ENCODE measurements at places on chromosomes 5 and 9.

GRCh38 chr5:56693220-56693579 is 122.1 kb upstream of the MAP3K1 start:
- no peak for DNase-seq

DNA sequence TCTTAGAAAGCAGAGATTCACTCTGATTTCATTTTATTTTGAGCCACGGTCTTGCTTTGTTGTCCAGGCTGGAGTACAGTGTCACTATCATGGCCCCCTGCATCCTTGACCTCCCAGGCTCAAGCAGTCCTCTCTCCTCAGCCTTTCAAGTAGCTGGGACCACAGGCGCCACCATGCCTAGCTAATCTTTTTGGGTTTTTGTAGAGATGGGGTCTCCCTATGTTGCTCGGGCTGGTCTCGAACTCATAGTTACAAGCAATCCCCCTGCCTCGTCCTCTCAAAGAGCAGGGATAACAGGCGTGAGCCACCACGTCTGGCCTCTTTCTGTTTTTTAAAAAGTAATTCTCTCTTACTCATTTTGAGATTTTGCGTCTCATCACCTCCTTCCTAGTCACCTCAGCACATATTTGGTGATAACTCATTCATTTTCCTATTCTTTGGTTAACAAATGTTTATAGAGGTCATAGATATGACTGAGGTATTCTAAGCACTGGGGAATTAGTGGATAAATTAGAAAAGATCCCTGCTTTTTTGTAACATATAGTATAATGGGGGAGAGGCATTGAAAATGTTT is 10.8 kb upstream of the DCP2 start:
- DNase-seq: no peak

DNA sequence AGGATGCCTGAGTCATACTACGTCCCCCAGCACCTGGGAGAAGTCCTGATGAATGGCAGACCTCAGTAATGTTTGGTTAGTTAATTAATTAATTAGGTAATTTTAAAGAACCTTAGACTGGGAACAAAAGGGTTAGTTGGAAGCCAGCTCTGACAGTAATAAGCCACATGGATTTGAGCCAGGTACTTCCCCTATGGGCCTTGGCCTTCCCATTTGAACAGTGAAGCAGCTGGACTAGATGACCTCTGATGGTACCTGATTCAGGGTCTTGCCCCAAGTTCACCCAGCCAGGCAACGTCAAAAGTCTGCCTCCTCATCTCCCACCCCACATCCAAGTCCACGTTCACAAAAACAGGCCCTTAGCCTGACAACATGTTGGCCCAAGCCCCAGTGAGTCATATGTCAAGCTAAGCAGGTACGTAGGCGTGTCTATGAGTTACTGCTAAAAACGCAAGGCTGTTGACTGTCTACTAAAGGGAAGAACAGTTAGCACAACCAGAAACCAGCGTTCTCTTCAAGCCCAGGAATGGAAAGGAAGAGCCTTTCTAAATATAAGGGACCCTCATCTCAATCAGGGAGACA is 303.2 kb downstream of the ACTL7B start:
- no peak for DNase-seq

GRCh38 chr5:159515197-159515596 is 184.9 kb upstream of the IL12B start:
- DNase-seq: no peak

DNA sequence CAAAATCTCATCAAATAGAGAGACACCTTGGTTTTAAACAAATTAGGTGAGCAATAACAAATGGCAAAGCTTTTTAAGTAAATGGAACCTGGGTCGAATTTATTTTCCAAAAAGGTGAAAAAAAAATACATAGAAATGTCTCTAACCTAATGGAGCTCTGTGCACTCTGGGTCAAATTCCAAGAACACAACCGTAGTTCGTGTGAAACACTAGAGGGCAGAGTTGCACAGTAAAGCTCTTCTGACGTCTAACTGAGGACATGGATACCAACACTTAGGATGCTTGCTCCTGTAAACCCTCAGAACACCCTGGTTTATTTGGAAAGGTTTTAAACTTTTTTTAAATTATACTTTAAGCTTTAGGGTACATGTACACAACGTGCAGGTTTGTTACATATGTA is 18.9 kb downstream of the MARCHF11 start:
- DNase-seq: no peak

DNA sequence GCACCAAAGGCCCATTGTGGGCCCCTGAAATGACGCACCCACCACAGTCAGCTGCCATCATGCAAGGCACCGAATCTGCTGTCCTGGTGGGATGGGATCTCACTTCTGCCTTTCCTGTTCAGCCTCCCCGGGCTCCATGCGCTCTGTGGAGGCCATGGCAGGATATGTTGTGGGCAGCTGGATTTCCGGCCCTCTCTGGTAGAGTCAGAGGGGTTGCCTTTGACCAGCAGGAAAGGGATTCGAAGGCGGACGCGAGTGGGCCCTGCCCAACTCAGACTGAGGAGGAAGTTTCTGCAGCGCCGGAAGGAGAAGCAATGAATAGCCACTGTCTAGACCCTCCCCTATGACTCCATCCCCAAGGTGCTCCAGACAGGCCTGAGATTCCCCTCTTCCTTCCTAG is 35.5 kb downstream of the GADD45G start:
- no peak for DNase-seq

- no peak for DNase-seq
These were observed 97.4 kb upstream of the IFNK start for GRCh38 chr9:27426511-27427271.

- no peak for DNase-seq
These were observed 50.2 kb upstream of the SLC30A5 start for GRCh38 chr5:69043655-69043996.

GRCh38 chr9:71355884-71356283 is 234.5 kb upstream of the TRPM3 start:
- DNase-seq: no peak

- no peak for DNase-seq
These were observed 72.2 kb downstream of the PRDM9 start for GRCh38 chr5:23579566-23579965.

DNA sequence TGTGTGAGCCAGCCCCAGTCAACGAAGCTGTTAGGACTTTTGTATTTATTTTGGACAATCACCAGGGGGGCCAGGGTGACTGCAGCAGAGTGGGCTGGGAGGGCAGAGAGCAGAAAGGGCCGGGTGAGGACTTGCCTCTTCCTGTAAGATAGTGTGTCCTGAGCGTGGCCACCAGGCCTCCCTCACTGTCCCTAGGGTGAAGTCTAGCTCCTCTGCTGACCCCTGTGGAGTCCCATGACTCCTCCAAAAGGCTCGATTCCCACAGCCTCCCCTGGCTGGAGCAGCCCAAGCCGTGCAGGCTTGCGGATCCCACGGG is 147.8 kb downstream of the RXRA start:
- DNase-seq: no peak

DNA sequence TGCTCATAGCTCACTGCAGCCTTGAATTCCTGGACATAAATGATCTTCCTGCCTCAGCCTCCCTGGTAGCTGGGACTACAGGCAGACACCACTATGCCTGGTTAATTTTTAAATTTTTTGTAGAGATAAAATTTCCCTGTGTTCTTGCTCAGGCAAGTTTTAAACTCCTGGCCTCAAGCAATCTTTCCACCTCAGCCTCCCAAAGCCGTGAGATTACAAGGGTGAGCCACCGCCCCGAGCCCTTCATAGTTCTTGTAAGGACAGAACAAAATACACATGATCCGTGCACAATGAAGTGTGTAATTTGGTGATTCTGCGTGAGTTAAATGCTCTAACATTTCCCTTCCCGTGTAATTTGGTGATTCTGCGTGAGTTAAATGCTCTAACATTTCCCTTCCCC is 27.7 kb upstream of the MYO10 start:
- no peak for DNase-seq

DNA sequence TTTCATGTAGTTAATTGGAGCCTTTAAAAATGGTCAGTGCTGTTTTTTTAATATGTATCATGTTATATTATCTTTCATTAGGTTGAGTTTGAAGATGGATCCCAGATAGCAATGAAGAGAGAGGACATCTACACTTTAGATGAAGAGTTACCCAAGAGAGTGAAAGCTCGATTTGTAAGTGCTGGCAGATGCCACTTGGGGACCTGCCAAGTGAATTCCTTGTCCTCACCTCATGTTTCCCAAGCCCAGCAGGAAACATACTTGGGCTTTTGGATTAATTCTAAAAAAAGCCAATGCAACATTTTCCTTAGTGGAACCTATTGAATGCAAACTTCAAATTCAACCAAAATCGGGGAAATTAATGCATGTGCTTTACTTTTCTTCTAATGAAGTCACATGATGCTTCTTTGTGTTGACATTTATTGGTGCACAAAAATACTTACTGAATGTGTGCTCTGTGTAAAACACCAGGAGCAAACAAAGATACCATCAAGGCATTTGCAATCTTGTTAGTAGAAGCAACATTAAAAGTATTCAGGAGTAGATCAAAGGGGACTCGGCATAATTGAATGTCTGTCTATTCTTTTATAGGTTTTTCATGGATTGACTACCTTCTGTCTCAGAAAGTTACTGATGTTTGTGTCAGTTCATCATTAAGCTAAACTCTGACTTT is 412.1 kb downstream of the KDM4C start:
- DNase-seq: no peak

DNA sequence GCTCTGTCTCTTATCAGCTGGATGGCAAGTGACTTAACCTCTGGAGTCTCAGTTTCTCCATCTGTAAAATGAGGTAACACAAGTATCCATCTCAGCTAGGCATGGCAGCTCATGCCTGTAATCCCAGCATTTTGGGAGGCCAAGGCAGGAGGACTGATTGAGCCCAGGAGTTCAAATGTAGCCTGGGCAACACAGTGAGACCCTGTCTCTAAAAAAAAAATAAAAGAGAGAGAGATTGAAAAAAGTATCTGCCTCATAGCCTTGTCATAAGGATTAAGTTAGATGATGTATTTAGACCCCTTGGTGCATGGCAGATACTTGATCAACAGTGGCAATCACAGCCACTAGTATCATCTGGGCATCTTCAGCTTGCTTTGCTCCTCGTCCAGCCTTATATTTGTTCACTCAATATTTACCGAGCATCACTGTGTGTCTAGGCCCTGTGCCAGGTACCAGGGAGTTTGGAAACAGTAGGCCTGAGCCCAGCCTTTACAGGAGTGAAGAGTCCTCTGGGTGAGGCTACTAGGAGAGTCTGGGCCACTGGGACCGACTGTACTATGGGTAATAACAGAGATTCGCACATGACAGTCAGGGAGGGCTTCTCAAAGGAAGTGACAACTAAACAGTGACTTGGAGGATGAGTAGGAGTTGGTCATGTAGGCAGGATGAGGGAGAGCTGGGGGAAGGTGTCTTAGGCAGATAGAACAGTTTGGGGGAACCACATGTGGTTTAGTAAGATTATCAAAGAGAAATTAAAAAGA is 34.2 kb downstream of the CORO2A start:
- no peak for DNase-seq

DNA sequence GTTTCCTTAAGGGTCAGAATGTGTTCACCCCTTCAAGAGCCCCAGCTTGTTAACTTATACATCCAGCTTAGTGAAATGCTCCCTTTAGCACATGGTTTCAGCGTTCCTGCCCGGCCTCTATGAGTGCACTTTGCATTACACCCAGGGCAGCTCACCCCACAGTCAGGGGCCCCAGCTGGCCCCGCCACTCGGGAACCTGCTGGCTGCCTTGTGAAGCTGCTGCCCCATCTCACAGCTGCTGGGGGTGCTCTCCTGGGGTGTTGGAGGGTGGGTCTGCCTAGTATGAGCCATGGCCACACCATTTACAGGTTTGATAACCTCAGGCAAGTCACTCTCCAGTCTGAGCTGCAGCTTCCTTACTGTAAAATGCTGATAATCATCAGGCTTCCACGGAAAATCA is 32.2 kb downstream of the HRH2 start:
- DNase-seq: no peak

DNA sequence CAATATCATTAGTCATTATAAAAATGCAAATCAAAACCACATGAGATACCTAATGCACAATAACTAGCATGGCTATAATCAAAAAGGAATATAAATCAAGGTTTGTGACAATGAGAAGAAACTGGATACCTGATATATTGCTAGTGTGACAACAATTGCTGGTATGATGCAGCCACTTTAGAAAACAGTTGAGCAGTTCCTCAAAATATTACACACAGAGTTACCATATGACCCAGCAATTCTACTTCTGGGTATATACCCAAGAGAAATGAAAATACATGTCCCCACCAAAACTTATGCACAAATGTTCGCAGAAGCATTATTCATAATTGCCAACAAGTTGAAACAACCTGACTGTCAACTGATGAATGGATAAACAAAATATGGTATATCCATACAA is 339.7 kb upstream of the POU5F2 start:
- DNase-seq: no peak

DNA sequence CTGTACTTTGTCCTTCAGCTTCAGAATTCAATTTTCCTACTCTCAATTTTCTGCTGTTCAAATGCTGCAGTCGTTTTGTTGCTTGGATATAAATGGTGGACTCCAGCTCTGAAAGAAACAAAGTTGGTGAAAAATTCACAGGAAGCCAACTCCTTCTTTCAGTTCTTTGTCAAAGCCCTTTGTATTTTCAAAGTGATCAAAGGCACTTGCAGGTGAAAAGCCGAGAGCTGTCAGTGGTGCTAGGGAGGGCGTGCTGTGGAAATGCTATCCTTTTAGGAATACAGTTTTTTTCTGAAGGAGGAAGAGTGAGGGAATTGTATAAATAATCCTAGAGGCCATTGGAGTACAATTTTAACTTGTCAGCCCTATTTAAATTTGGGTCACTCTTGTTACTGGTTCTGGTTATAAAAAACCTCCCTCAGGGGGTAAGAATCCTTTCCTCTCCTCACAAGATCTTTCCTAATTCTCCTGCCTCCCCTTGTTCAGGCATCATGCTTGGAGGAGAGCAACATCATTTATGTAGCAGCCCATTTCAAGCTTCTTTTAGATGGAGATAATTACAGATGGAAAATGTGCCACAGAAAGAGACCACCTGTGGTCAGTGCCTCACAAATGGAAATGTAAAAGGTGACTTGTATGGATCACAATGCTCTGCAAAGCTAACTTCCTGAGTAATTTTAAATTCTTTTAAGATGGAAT is 62.5 kb upstream of the GHR start:
- no peak for DNase-seq

- no peak for DNase-seq
These were observed 11.8 kb upstream of the MRNIP start for GRCh38 chr5:179870403-179870903.

GRCh38 chr9:136900988-136901515 is 14.7 kb downstream of the TRAF2 start:
- DNase-seq: no peak

- DNase-seq: no peak
These were observed 275.6 kb downstream of the KDM4C start for GRCh38 chr9:7033076-7034045.

- DNase-seq: no peak
These were observed 23.7 kb upstream of the MINAR2 start for GRCh38 chr5:129724222-129724621.

DNA sequence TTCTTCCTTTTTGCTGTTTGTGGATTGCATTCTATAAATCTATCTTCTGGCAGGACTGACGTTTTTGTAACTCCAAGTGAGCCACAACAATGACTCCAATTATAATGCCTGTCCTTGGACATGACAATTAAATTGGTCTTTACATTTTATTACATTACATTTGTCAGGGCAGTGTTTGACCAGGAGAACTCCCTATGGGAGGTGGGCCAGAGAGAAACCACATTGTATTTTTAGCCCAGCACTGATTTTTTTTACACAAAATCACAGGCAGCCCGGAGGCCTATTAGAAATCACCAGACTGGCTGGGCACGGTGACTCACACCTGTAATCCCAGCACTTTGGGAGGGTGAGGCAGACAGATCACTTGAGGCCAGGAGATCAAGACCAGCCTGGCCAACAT is 99.1 kb upstream of the SMC5 start:
- no peak for DNase-seq

- no peak for DNase-seq
These were observed 84.5 kb upstream of the FREM1 start for GRCh38 chr9:14994738-14995137.

All from stimulated activated CD8-positive, alpha-beta memory T cell treated with anti-CD3 and anti-CD28 coated beads, Interleukin-7, amount 100 ng/mL, for 48 hours (primary cell).